DMS79 (cell line): ENCODE measurements at places on chromosomes 11 and 22.

GRCh38 chr11:83628622-83629355 is 342.6 kb upstream of the CCDC90B start:
- DNase-seq = no peak

- DNase-seq = no peak
These were observed 103.4 kb downstream of the BRD1 start for GRCh38 chr22:49724030-49724892.

DNA sequence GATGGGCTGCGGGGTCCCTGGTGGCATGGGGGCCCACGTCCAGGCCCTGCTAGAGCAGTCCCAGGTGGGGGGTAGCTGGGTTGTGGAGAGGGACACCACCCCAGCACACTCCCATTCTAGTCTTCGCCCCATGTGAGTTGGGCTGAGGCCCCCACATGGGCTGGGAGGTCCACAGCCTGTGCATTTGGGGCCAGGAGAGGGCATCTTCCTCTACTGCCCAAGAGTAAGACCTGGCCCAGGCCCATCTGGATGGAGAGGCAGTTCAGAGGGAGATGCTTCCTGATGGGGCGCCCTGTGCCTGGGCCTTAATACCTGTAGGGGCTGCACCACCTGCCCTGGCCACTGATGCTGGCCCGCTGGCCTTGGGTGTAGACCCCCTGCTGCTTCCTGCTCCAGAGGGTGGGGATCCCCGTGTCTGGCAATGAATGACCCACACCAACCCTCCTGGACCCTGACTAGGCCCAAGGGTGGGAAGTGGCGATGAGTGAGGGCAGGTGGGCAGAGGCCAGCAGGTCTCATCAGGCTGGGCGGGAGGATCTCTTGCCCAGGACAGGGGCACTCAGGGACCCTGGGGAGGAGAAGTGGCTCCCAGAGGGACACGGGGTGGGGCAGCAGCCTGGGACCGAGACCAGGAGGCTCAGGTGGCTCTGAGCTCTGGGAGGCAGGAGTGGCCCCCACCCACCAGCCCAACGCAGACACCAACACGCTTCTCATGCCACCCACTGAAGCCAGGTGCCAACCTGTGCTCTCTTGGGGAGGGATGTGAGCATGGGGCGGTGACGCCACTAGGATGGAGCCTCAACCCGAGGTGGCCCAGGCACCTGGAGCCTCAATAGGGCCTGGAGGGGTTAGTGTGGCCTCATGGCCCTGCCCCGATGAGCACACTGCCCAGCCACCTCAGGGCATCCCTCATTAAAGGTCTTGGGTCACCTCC is 17.4 kb upstream of the GNB1L start:
- no peak for DNase-seq

DNA sequence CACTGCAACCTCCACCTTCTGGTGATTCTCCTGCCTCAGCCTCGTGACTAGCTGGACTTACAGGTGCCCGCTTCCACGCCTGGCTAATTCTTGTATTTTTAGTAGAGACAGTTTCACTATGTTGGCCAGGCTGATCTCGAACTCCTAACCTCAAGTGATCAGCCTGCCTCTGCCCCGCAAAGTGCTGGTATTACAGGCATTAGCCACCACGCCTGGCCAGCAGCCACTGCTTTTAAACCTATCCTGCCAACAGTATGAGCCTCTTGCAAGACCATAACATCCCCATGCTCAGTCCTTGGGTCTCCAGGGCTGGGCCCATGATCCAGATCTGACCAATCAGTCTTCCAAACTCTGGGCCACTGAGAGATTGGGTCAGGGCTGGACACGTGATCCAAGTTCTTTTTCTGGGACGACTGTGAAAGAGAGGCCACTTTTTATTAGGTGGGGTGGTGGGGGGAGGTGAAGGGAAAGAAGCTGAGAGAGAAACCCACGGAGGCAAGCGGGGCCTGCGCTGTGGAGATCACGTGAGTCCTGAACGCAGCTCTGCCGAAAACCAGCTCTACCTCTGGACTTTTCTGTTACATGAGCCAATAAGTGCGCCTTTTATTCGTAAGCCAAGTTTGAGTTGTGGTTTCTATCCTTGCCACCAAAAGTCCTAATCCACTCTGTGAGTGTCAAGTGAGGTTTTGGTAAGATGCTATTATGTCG is 17.9 kb downstream of the ASPHD2 start:
- no peak for DNase-seq

DNA sequence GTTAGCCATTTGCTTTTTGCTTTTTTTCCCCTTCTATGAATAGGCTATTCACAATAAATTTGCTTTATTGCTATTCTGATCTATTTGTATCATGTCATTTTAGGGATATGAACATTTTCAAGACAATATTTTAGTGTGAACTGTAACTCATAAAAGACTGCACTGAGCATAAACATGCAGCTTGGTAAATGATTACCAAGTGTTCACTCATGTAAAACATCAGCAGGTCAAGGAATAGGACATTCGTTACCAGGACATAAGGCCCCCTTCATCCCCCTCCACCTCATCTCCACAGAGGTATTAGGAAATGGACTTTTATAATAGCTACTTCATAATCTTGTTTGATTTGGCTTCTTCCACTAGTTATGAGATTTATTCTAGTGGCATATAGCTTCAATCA is 12.4 kb downstream of the NLRP14 start:
- no peak for DNase-seq

DNA sequence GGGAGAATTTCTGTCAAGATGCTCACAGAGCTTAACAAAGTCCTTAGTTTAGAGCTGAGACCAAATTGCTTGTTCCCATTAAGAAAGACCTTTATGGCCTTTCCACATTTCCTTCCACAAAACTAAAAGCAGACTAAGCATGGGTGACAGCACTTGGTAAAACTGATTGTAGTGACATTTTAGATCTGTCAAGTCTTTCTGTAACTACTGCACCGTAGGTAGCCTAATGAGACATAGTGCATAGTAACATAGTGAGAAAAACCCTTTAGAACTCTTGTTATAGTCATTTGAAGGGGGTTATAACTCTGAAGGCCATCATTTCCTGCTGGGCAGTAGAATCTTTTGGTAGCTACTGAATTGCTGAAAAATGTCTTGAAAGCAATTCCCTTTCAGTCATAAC is 990.9 kb upstream of the CNTN5 start:
- no peak for DNase-seq

DNA sequence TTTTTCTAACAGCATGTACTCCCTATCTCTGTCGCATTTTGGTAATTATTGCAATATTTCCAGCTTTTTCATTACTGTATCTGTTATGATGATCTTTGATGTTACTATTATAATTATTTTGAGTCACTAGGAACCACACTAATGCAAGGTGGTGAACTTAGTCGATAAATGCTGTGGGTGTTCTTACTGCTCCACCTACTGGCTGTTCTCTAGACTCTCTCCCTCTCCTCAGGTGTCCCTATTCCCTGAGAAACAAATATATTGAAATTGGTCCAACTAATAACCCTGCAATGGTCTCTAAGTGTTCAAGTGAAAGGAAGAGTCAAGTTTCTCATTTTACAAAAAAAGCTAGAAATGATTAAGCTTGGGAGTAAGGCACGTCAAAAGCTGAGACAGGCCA is 10.5 kb downstream of the ARL14EP start:
- DNase-seq = no peak

DNA sequence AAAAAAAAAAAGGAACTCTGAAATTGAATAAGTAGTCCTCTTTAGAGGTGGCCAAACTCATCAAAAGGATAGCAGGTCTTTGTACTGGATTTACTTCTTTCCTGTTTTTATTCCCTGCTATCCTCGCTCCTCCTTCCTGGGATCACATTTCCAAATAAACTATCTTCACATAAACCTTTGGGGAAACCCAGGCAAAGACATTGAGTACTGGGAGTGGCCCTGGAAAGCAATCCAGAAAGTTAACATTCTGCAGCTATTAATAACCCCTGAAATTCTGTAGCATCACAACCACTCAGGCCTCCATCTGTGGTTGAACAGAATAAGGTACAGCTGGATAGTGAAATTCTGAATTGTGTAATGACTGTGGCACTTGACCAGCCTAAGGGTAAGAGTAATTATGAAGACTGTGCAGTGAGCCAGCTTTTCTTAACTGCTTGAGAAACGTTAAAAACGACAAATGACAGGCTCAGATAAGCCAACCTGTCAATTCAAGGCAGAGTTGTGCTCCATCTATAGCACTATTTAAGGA is 58.8 kb downstream of the ISX start:
- no peak for DNase-seq

DNA sequence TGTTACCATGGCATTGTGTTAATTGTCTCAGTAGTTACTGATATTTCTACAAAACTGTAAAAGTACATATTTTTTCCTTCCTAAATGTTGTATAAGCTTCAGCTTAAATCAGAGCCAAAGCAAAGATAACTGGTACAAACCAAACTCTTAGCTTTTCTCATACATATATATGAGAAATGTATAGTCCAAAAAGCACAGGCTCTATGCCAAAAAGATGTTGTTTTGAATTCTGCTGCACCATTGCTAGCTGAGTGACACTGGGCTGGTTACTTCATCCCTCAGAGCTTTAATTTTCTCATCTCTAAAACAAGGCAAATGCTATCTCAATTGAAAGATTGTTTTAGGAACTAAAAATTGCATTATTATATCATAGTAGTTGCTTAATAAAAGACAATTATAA is 6.7 kb upstream of the GRIA4 start:
- DNase-seq = no peak

- DNase-seq = no peak
These were observed 21.5 kb upstream of the GSTP1 start for GRCh38 chr11:67561971-67562619.

DNA sequence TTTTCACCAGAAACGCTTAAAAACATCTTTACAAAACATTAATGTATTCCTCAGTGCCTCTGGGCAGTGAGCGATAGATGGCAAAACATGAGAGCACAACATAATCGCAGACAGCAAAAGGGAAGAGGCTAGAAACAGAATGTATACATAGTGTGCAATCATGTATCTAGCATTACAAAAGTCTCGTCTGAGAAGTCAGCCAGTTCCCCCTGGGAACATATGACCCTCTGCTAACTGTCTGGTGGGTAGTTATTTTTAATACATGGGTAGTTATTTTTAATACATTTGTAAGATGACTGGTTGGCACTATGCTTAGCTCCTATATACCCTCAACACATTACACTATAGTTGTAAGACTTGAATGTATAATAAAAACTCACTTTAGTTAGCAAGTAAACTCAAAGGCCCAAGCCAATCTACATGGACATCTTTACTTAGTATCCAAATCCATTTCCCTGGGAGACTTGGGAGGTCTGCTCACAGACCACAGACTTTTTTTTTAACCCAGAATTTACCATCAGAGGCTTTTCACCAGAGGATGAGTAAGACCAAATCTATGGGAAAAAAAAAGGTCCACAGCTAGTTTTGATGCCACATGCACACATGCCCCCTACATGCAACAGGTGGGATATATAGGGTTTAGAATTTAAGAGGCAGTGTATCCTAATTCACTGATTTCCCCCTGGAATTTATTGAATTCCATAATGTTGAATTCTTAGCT is 71.7 kb downstream of the AMBRA1 start:
- DNase-seq = no peak

DNA sequence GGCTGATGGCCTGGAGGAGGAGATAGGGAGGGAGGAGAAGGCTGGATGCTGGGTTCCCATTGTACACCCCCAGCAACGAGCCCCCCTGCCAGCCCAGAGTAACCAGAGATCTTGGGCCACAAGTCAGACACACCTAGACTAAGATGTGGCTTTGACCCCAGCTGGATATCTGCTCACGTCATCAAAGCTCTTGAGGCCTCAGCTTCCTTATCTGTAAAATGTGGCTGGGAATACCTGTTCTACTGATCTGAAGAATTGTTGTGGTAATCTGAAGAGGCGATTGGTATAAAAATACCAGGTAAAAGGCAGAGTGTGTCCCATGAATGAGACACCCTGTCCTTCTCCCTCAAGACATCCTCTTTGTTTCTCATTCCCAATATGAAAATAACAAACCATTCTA is 280.0 kb downstream of the ST3GAL4 start:
- no peak for DNase-seq

DNA sequence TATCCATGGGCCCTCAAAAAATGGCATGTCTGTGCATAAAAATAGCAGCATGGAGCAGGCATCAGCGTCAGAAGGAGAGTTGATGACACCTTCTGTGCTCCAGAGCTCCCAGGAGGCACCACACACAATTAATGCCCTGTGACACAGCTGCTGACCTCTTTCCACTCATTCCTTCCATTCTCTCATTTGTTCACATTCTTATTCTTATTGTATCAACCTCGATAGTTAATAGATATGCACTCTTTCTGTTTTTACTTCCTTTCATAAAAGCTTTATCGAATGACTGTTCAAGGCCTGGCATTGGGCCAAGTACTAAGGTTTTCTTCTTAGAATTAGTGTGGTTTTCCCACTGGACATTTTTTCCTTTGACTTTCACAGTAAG is 266.0 kb upstream of the MTNR1B start:
- no peak for DNase-seq

GRCh38 chr11:77413850-77414460 is 59.9 kb downstream of the PAK1 start:
- DNase-seq = no peak
